ENCODE measurements at places on chromosomes 16 and 17.

- DNase-seq: no peak
Measured at GRCh38 chr16:49409121-49409520, 35.5 kb downstream of the C16orf78 start.

DNA sequence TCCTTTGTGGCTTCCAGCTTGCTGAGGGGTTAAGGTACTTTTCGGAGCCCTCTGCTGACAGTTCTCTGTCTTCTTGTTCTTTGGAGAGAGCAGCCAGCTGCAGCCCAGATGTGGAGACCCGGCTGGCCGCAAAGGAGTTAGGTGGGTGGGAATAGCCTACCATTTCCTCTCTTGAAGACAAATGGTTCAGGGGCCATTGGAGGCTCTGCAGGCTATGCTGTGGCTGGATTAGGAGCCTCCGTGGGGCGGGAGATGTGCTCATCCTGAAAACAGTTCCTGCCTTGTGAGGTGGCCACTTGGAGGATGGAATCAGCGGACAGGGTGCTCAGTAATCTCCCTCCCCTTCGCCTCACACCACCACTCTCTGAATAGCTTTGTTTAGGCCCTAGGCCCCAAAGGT lies 30.3 kb downstream of the MEOX1 start:
- no peak for DNase-seq

DNA sequence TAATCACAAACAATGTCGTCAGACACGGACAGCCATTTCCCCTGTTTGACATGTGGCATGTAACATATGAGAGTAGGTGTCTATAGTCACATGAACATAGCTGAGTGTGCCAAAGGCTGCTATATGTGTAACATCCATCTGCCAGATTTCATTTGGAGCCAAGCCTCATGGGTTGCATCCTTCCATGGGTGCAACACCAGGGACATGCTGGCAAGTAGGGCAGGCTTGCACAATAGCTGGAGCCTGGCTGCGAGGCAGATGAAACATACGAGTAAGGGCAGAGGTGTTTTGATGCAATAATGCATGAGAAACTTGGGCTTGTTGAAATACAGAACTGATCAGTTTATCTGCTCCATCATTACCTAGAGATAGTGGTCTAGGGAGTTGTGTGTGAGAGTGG lies 9.0 kb upstream of the ZNF689 start:
- no peak for DNase-seq

DNA sequence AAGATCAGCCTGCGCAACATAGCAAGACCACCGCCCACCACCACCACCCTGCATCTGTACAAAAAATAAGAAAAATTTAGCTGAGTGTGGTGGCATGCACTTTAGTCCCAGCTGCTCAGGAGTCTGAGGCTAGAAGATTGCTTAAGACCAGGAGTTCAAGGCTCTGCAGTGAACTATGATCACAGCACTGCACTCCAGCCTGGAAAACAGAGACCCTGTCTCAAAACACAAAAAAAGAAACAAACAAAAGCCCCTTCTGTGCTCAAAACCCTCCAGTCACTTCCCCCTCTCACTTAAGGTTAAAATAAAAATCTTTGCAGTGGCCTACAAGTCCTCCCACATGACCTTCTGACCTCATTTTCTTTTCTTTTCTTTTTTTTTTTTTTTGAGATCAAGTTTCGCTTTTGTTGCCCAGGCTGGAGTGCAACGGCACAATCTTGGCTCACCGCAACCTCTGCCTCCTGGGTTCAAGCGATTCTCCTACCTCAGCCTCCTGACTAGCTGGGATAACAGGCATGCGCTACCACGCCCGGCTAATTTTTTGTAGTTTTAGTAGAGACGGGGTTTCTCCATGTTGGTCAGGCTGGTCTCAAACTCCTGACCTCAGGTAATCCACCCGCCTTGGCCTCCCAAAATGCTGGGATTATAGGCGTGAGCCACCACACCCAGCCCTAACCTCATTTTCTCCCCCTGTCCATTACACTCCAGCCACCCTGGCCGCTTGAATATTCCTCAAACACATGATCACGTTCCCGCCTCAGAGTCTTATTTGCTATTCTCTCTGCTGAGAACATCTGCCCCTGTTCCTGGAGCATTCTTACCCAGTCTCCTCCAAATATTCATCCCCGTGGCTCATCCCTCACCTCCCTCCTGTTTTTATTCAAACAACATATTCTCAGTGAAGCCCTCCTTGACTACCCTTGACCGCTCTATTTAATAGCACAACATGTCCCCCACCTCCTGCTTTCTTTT lies 126.6 kb upstream of the MED13 start:
- DNase-seq: no peak

- no peak for DNase-seq
Measured at GRCh38 chr17:34201767-34202166, 53.3 kb upstream of the CCL2 start.

DNA sequence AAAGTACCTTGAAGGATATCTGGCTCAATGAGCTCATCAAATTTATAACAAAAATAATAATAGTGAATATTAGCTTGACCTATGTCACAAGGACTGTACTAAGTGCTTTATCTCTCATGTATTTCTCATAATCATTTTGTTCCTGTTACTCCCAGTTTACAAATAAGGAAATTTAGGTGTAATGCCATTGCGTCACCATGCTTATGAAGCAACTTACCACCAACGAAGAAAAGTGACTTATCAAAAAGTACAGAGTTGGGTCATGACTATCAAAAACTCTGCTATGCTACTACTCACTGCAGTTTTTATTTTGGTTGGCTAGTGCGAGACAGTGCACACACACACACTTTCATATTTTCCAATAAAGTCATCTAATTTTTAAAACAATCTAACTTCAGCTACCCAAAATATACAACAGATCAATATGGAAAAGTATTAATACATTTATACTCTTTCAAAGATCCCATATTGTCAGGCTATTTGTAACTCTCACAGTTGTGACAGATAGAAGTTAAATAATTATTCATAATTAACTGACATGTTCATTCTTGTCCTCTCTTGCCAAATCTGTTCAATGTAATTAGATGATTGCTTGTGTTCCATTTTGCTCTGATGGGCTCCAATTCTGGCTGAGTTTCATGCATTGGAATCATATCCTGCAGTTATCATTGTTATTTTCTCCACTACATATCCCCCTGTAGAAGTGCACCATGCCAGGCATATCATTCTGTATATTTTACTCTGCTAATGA lies 119.4 kb downstream of the KCNJ2 start:
- peak; percentile 57 for DNase-seq

GRCh38 chr16:50517450-50518252 lies 30.5 kb upstream of the NKD1 start:
- no peak for DNase-seq

DNA sequence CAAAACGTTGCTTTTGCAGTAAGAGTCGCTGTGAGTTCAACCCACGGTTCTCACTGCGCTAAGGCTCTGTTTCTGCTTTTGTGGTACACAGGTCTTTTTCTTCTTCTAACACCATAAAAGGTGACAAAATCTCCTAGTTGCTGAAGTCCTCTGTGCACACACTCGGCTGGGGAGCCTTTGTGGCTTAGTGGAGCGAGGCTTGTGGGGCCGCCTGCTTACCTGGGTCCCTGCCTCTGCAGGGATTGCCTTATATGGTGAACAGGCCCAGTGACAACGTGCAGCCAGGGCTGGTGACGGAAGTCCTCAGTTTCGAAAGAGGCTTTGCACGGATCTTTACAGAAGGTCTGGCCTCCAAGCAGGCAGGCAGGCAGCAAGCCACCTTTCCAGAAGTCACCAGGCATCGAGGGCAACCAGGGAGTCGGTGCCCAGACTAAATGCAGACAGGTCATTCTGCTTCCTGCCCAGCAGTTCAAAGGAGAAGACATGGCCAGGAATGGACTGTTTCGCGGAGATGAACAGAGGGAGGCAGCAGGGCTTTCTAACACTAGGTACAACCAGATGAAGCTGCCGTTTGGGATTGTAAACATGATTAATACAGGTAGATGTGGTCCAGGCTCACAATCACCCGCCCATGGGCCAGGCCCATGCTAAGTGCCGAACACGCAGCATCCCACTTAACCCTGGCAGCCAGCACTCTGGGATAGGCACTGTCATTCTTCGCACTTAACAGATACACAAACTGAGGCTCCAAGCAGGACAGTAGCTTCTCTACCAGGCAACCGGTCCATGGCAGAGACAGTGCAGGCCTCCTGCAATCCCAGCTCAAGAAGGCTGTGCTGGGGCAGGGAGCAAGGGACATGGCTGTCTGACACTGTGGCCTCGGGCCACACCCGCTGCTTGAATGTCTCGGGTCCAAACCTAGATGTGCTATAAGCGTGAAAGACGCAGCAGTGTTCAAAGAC lies 10.7 kb upstream of the MEAK7 start:
- DNase-seq: no peak

- peak; percentile 33 for DNase-seq
Measured at GRCh38 chr16:28549301-28549899, 4.3 kb upstream of the SGF29 start.

DNA sequence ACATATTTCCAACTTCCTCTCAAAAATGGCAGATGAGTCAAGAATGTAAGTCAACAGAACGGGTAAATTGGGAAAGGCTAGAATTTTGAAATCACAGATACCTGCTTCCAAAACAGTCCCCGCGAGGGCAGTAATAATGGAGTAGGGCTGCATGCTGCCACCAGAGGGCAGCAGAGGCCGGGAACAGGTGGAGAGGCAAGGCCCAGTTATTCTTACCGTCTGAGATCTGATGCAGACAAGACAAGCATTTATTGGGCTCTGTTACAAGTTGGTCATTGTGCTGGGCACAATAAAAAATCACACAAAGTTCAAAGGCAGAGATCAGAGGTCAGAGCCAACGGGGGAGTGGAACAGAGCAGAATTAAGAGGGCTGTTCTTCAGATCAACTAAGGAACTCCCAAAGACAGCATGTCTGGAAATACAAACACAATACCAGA lies 8.8 kb upstream of the MLKL start:
- DNase-seq: peak; percentile 73

- DNase-seq: no peak
Measured at GRCh38 chr16:23452221-23452571, 793 bp downstream of the COG7 start.

Measured in mammary epithelial cell (primary cell).